ENCODE measurements at places on chromosomes 2 and 18.

DNA sequence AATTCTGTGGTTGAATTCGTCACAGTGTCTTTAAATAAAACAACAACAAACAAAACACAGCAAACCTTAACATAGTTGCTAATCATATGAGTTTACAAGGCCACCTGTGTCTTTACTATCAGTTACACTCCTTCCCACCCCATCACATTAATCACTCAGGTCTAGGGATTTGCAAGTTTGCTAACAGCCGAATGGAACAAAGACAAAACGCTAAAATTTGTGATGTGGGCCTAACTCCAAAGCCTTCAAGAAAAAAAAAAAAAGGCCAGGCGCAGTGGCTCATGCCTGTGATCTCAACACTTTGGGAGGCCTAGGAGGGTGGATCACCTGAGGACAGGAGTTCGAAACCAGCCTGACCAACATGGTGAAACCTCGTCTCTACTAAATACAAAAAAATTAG is 566 bp upstream of the POLI start:
- no peak for DNase-seq

DNA sequence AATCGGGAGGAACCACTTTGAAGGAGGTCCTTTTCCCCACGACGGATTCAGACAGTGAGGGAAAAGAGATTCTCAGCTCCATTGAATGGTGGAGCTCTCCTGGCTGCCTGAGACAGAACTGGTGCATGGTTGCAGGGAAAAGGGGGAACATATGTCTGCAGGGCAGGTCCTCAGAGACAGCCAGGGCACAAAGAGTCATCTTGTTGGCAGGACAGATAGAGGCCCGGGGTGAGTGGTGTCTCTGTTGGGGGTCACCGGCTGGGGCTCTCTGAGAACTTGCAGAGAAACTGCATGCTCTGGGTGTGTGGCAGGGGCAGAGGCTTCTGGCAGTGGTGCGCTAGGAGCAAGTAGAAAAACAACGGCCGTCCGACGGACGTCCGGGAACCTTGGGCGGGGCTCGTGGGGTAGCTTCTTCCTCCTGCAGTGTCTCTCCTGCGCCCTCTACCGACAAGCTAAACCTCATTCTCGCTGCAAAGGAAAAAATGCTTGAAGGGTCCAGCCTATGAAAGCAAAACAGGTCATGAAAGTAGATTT is 94.3 kb downstream of the CDCA7 start:
- peak; percentile 94 for DNase-seq

GRCh38 chr2:130288467-130289403 is 54.0 kb upstream of the IMP4 start:
- no peak for DNase-seq

DNA sequence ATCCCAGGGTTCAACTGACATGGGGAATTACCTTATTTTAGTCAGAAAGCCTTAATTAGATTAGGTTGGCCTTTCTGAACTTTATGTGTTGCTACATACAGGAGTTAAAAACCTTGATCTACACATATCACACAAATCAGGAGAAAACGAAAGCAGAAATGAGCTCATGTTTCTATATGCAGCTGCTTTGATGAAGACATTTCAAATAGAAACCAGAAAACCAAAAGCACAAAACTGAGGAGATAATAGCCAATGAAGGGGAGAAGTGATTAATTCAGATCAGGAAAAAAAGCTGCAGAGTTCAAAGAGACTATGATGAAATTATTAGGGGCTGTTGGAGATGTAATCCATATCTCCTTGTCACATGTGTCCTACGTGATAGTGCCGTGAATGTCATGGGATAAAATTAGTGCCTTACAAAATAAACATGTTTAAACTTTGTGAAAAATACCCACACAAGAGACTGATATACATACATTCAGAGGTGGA is 255.0 kb downstream of the CAMKMT start:
- DNase-seq: no peak

DNA sequence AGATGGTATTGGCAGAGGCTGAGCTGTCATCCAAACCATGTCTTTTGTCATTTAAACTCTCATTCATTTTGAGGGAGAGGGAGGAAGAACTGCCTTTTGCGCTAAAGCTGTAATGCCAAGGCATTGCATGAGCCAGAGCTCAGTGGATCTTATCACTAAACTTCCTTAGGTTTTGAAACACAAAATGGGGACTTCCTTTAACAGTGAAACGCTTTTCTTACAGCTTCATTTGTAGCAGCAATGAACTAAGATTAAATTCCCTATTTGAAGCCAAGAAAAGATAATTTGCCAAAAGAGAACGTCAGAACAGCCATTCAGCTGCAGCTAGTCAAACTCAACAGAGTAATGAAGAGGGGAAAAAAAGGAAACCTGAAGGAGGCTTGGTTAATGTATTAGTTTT is 143.5 kb upstream of the MMADHC start:
- no peak for DNase-seq

DNA sequence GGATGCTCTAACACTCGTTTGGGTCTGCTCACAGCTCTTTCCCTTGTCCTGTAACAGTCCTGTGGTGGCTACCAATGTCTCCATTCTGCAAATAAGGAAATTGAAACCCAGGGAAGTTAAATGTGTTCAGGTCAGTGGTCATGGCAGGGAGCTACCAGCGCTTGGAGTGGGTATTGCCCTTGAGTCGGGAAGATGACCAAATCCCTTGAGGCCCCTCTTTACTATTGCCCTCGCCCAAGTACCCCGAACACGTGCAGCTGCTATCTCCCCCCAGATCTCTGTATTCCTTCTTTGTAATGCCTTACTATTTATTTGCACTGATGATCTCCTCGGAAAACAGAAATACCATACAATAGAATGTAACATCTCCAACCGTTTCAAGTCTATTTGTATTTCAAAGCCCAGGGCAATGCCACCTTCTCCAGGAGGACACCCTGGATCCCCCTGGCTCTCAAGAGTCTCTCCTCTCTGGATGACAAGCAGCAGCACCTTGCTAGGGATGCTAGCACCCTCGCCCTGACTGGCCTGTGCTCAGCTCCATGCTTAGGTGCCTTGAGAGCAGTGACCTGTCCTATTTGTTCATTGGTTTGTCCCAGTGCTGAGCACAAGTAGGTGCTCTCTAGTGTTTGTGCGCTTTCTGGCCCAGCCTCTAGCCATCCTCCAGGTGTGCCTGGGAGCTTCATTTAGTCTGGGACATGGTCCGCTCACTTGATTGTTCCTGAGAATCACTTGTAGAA is 15.1 kb downstream of the DYSF start:
- DNase-seq: no peak

DNA sequence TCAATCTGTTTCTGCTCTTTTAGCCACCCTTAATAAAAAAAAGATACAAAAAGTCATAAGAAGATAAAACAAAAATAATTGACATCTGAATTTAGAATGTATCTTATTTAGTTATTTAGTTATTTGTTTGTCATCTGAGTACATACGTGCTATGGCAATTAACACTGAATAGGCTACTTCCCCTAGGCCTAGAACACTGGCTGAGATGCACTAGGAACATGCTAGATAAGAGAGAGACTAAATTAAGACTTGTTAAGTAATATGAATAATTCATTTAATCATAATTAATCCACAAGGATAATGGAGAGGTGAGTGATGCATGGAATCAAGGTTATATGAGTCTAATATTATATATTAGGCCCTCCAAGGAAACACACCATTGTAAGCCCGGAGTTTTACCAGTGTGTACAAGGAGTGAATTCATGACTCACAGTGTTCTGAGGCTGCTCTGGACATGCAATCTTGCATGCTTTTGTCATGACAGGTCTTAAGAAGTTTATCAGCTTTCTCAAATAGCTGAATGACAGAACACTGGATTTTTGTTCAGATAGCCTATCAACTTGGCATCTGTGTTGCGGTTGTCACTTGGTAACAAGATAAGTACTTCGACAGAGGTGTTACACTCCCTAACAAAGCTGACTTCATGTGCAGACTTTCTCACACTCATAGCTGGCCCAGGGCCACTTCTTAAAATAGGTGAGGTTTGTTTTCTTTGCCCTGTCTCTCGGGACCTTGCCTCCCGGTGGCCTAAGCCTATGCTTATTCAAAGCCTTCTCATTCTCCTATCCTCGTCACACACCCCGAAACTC is 5.0 kb upstream of the SERPINB2 start:
- no peak for DNase-seq

GRCh38 chr2:127179766-127180165 is 40.3 kb downstream of the CYP27C1 start:
- DNase-seq: no peak

DNA sequence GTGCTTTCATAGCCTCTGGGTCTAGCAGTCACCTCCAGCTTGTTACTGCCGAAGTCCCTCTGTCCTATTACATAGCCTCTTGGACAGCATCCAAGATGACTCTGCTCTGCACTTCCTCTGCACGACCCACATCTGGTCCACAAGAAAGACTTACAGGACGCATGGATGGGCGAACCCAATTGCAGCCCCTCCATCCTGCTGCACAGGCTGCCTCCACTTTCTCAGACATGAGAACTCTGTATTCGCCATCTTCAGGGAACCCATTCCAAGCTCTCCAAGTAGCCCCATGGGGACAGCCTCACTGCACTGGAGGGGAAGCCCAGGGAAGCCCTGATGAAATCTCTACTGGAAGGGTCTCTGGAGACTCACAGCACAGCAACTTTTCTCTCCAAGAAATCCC is 172.1 kb downstream of the GFPT1 start:
- DNase-seq: no peak

GRCh38 chr2:31083234-31083993 is 54.8 kb downstream of the GALNT14 start:
- no peak for DNase-seq

GRCh38 chr2:221477714-221478484 is 94.2 kb downstream of the EPHA4 start:
- DNase-seq: no peak

DNA sequence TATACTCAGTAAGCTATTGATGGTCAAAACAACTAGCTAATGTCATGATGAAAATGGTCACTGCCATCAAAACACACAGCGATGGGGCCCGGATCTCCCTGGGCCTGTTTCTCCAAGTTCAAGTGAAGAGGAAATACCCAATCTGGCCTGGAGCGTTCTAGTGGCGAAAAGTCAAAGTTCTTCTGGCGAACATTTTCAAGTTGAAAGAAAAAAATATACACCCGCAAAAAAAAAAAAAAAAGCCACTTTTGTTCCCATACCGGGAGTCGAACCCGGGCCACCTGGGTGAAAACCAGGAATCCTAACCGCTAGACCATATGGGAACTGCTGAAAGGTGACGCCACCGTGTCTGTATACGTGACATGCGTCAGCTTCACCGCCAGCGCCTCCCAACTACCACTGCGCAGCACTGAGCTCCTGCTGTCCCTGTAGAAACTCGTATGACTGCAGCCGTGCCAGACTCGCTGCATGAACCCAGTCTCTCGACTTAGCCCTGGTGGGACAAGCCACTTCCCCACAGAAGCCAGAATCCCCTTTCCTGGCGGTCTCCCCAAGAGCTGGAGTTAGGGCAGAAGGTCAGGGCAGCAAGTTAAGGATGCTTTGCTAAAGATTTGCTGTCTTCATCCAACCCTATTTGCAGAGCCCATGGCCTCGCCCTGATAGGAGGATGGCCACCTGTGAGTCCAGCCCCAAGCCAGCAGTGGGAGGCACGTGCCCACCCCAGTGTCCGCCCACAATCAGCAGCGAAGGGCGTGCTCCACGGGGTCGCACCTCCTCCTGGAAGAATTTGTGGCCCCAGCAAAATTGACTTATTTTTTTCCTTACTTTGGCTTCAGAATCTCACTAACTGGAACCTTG is 5.6 kb upstream of the IMP4 start:
- peak; percentile 88 for DNase-seq

DNA sequence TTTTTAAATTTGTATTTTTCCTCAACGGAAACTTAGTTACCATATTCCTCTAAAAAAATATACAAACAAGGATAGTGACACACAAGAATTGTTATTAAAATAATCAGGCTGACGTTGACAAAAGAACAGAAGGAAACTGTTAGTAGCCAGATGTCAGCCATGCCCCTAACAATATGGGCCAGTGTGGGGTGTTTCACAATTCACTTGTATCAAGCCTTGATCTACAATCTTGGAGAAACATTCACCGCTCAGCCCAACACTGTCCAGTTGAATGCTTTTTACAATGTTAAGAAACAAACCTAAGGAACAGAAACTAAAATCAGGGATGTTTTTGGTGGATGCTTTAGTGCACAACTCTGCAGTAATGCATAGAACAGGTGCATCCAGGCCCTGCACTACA is 44.6 kb downstream of the TMEFF2 start:
- no peak for DNase-seq

GRCh38 chr18:47168509-47168908 is 7.7 kb downstream of the IER3IP1 start:
- no peak for DNase-seq

DNA sequence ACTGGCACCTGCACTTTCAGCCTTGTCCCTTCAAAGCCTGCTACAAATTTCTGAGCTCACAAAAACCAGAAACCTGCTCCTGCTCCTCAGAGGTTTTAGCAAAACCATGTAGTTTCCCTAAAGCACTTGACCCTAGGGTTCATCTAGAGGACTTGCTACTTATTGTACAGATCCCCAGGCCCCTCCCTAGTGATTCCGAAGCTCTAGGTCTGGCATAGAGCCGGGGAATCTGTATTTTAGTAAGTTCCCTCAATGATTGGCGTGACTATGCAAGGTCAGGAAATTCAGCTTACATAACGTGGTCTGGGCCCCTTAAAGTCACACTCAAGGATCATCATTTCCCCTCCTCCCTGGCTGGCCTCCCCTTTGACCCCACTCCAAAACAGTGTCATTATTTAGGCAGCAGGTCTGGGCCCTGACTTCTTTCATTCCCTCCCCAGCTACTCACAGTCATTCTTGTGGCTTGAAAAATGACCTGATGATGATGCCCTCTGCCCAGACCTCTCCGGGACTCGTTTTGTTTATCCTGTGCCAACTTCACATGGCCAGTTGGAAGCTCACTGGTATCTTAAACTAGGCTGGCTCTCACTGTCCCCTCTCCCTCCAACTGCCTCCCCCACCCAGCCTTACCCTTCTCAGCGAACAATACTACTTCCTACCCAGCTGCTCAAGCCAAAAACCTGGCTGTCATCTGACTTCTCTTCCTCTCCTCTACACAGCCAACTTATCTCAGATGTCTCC is 36.0 kb downstream of the WDFY1 start:
- DNase-seq: no peak

- no peak for DNase-seq
Measured at GRCh38 chr2:119371111-119371510, 4.3 kb downstream of the DBI start.

GRCh38 chr2:154978710-154979109 is 280.2 kb downstream of the KCNJ3 start:
- DNase-seq: no peak

- no peak for DNase-seq
Measured at GRCh38 chr2:19496646-19497045, 138.2 kb upstream of the OSR1 start.

GRCh38 chr2:196990788-196991461 is 64.4 kb upstream of the PGAP1 start:
- DNase-seq: no peak

DNA sequence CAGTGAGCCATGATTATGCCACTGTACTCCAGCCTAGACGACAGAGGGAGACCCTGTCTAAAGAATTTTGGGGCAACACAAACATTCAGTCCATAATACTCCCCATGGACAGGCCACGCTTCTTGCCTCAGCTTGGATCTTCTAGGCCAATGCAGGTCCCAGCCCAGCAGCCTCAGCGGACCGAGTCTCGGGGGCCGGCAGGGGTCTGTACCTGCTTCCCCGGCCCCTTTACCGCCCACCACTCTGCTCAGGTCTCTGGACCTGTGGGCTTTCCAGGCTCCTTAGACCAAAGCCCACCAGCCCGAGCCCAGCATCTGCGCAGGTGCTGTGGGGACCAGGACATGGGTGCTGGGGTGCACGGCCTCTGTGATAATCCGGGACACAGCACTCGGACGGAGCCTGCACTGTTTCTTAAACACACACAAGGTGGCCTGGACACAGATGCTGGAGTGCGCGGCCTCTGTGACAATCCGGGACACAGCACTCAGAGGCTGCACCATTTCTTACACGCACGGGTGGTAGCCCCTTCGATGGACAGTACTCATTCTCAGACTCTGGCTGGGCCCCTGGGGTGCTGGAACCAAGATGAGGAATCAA is 62.1 kb upstream of the GPC1 start:
- DNase-seq: no peak
